ENCODE measurements at places on chromosomes 2 and 18.

DNA sequence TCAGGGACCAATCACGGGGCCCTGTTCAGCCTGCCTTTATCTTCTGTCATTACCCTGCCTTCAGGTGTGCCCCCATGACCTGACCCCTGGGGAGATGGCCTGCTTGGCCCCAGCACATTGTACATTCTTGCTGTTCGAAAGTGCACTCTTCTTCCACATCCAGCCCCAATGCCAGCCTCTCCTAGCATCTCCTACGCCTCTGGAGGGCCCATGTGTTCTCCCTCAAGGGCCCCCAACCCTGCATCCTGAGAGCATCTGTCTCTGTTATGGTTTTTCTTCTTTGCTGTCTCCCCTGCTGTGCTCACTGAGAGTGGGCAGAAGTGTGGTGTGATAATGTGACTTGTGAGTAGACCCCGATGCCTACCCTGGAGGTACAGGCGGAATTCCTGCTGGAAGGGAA, 41.5 kb upstream of the OTOS start:
- no peak for DNase-seq

DNA sequence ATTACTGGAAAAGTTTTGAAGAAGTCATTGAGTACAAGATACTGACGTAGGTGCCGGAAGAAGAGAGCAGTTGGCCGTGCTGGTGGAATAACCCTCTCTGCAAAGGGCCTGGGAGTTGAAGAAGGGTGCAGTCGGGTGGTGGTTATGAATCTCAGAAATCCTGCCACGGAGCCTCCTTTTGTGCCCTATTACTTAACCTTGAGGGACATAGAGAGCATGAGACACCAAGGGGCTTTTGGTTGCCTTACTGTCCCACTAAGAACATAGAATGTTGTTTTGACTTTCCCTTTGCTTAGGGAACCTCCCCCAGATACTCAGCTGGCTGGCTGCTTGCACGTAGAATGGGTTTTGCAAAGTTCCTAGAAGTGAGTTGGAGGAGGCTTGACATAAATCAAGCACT, 1.3 kb upstream of the CD28 start:
- no peak for DNase-seq

DNA sequence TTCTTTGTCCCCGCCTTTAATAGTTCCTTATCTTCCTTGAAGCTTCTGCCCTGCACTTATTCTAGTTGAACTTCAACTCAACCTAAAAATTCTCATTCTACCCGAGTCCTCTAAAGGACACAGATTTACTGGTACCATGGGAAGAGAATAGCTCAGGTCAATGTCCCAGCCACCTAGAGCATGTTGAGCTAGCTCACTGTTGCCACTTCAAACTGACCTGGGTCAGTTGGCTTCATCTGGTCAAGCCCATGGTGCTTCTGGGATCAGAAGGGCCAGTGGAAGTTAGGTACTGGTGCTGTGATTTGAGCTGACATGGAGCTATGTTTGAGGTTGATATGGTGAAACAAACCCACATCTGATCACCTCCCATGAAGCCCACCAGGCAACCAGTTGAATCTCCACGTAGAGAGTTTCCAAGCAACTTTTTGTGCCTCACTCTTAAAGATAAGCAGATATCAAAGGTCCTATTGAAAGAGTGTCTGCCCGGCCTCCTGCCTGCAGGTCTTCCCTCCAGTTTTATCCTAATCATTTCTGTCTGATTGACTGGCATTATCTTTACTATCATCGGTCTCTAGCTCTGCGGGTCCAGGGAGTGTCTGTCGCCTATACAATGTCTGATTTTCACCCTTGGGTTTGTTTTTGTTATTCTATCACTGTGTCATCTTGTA, 17.2 kb downstream of the GREB1 start:
- DNase-seq: no peak

GRCh38 chr18:55243857-55244256, 284.6 kb upstream of the CCDC68 start:
- DNase-seq: no peak

- no peak for DNase-seq
Observed at GRCh38 chr18:46718501-46719341, 38.1 kb downstream of the ST8SIA5 start.

DNA sequence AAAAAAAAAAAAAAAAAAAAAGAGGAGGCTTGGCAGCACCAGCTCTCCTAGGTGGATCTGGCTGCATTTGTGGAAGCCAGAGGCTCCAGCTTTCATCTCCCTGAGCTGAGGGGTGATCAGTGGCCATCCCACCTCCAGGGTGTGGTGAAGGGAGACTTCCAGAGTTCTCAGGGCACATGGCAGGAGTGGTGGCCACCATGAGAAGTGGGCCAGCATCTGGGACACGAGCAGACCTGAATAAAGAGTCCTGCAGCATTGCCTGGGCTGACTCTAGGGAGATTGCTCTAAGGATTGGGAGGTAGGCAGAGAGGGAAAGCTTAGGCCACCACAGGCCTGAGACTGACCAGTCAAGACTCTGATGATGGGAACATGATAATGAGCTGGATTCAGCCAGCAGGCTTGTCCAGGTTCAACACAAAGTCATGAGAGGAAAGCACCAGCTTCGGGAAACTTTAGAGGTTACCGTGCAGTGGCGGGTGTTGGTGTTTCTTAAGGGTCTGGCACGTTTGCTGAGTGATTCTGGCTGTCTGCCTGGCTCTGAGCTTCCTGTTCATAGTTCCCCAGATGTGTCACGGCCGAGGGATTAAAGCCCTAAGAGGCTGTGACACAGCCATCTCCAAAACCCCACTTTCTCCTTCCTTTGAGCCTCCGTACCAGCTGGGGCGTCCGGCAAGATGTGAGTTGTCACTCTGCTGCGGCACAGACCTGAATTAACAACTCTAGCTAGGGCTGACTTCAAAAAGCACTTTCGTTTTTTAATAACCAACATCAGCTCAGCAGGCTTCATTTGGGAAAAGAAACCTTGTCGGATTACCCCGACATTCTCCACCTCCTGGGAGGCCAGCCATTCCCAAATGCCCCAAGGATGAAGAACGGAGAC, 38.3 kb upstream of the IL1R1 start:
- no peak for DNase-seq

DNA sequence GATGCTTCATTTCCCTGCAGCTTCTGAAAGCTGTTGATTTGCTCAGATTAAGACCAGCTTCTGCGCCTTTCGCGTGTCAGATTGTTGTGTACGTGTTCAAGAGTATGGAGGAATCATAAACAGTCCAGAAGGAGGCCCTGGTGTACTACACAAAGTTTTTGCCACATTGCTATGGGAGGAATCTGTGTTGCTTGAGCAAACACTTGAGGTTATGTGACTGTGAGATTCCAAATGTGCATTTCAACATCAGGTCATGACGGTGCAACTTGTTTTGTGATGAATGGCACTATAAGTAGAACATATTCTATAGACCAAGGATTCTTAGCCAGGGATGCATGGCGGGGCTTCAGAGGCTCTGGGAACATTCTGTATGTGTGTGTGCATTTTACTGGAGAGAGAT, 35.0 kb downstream of the SRSF7 start:
- DNase-seq: no peak

- DNase-seq: no peak
Observed at GRCh38 chr2:38344813-38345212, 32.3 kb downstream of the ATL2 start.

GRCh38 chr2:222993920-222994650, 57.9 kb upstream of the KCNE4 start:
- peak; percentile 80 for DNase-seq

- no peak for DNase-seq
Observed at GRCh38 chr2:18910843-18911242, 321.5 kb upstream of the NT5C1B start.

DNA sequence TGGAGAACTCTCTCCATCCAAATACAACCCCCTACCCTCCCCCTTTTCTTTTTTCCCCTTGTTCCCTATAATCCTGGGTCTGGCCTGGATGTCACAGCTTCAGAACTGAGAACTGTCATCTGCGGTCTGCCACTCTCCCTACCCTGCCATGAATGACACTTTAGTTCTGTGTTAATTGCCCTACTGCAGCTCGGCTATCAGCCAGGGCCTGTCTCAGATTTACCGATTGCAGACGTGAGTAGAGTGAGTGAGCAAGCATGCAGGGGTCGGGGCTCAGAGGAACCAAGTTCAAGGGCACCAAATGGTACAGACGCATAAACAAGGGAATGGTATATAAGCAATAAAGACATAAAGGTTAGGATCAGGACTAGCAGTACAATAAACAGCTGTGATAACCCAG, 967.8 kb downstream of the BCL11A start:
- DNase-seq: no peak

GRCh38 chr18:35637227-35637626, 55.7 kb downstream of the GALNT1 start:
- DNase-seq: no peak

GRCh38 chr18:26133652-26134051, at the start of gene PSMA8:
Gene PSMA8, plus strand, starts transcription at chr18:26133869. Its CDS starts 97 bp downstream, at chr18:26133966.
- no peak for DNase-seq

DNA sequence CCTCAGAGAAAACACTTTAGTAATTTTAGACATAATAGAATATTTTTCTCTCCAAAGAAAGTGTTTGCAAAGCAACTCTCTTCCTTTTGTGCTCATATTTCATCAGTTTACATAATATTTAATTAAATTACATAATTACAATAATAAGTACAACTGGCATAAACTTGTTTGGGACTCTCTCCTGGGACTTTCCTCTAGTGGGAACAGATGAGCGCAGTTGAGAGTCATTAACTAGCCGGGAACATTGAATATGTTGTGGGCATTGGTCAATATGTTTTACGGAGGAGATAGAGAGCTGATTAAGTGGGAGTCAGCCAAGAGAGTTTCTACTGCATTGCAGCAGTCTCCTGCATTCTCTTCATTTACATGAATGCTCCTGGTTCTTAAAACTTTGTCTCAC, 607.7 kb downstream of the ARHGAP15 start:
- no peak for DNase-seq

GRCh38 chr2:121999264-121999663, 243.8 kb downstream of the TSN start:
- no peak for DNase-seq

GRCh38 chr2:218086478-218086877, 17.4 kb downstream of the RUFY4 start:
- no peak for DNase-seq

DNA sequence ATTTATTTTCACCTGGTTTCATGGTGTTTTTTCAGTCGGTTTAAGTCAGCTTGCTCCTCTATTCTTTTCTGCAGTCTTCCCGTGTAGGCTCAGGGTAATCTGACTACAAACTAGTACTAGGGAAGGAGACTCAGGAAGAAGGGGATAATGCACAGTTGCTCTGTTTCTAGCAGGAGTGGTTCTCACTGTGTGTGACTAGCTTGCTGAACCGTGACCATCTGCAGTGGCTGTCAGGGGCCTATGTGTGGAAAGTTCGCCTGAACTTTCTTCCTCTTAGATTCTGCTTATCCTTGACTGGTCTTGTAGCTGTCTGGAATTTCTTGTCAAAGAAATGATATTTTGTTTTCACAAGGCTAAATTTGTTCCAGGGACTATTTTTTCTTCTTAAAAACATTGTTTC, 46.3 kb upstream of the AQP4 start:
- no peak for DNase-seq

DNA sequence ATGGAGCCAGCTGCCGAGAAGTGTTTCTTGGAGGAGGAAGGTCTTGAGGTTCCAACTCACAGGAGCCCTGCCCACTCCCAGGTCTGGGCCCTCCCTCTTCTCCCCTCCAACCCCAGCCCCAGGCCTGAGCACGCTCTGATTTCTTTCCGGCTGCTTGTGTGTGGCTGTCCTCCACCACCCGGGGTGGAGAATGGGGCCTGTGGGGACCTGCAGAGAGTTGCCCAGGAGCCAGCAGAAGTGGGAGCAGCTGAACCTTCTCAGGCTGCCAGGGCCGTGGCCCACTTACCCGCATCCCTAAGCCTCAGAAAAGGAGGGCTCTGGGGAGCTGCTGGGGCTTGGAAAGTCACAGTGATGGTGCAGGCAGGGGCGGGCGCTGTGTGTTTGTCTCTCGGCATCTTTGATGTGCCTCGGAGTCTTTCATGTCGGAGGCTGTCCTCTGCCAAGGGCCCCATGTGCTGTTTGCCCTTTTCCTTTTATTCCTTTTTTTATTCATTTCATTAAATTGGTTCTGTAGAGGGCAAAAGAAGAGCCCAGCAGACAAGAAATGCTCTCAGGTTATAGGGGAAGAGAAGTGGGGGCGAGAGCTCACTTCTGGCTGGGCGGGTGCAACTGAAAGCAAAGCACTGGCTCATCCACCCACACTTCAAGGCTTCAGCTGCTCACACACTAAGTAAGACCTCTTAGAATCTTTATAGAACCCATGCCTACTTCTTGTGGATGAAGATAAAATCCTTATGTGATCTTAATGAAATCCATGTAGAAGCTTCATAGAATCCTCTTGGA, 52.5 kb downstream of the SDC1 start:
- DNase-seq: no peak

- no peak for DNase-seq
Observed at GRCh38 chr2:157439824-157440186, 4.1 kb downstream of the CYTIP start.

DNA sequence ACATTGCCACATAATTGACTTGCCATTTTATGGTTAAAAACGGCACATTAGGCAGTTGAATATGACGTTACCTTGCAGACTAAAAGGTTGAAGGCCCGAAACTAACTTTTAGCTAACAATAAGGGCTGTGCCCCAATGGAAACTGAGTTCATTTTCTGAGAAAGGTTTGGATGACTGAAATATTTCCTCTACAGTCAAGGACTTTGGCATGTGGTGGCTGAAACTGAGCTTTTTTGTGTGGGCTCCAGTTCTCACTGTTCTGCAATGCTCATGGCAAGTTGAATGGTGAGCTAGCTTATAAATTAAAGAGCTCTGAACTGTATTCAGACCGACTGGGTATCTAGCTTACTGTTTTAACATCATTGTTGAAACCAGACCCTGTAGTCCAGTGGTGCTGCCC, 23.8 kb upstream of the TXNDC2 start:
- no peak for DNase-seq

DNA sequence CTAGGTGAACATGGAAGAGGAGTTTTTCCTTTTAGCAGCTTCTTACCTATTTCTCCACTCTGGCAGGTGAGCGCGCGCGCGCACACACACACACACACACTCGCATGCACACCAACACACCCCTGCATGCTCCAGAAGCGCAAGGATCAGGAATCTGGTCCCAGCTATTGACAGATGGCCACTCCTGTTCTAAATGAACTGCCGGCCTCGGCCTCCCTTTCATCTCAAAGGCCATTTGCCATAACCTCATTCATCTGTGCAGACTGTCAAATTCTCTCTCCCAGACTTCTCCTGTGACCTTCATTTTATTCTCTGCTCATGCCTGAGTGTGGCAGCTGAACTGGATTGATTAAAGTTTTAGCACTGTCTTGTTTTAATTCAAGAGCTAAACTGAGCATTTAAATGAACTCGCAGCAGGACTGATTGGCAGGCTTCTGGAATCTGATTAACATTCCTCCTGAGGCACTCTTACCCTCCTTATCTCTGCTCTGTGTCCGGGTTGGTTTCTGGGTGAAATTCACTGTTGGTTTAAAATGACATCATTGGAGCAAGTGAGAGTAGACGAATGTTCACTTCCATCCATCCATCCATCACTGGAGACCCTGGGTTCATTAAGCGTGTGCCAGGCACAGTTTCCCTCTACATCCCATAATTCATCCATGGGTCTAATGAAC, 58.8 kb downstream of the FECH start:
- no peak for DNase-seq

GRCh38 chr18:21117409-21118131, 6.0 kb upstream of the ROCK1 start:
- DNase-seq: no peak

GRCh38 chr2:200130762-200131166, 175.4 kb downstream of the MAIP1 start:
- no peak for DNase-seq

Measured in anterior cingulate cortex (tissue), 58 donors.